ENCODE measurements at places on chromosomes 12 and 14.
A peak's percentile ranks its signal among the peaks of the same experiment; 100 is the strongest.

GRCh38 chr12:77979597-77980250 is 149.0 kb downstream of the NAV3 start:
- no peak for DNase-seq

DNA sequence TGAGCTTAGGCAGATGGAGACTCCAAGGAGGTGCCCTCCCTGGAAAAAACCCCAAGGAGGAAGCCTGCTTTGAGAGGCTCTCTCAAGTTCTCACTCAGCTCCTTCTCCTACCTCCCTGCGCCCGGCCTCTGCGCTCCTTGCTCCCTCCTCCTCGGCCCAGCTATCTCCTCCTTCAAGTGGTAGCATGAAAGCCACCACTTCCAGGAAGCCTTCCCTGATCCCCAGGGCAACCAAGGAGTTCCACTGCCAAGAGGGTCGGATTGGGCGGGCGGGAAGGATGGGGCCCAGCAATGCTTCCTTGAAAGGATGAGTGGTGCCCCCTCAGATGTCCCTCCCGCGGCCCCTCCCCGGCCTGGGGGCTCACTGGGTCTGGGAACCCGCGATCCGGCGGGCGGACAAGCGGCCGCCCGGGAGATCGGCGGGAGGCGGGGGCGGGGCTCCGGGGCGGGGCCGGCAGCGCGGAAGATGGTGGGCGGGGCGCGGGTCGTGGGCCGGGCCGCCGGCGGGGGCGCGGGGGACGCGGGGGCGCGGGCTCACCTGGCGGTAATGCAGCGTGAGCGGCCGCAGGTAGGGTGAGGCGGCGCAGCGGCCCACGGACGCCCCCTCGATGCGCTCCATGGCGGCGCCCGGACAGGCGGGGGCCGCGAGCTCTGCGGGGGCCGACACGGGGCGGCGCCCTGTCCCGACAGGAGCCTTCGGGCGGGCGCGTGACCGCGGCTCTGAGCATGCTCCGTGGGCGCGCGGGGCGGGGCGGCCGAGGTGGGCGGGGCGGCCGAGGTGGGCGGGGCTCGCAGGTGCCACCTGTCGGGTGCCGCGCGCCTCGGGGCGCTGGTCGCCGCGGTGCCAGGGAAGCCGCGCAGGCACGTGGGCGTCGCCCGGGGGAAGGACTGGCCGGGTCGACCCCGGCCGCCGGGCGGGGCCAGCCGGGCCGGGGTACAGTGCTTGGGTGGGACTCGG is at the start of gene NUDT14:
NUDT14 (minus strand) TSS at position 721 of the 957 bp plus-strand sequence; CDS start at position 618, 103 bp downstream.
- peak; percentile 80 for DNase-seq

- DNase-seq: no peak
These were observed 94.9 kb downstream of the BCAT1 start for GRCh38 chr12:24854017-24854416.

DNA sequence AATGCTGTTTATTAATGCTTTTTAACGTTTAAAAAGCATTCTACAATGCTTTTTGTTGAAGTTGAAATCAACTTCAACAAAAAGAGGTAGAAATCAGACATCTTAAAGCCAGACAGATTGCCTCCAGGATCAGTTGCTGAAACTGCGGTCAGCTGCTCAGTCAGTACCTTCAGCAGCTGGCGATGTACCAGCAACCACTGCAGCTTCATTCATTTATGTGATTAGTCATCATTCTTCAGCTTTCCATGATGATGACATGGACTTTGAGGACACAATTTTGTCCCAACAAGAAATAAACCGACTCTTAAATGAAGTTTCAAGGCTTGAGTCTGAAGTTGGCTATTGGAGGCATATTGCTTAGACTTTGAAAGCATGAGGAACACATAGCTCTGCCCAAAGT is 31.5 kb upstream of the NUAK1 start:
- DNase-seq: no peak

DNA sequence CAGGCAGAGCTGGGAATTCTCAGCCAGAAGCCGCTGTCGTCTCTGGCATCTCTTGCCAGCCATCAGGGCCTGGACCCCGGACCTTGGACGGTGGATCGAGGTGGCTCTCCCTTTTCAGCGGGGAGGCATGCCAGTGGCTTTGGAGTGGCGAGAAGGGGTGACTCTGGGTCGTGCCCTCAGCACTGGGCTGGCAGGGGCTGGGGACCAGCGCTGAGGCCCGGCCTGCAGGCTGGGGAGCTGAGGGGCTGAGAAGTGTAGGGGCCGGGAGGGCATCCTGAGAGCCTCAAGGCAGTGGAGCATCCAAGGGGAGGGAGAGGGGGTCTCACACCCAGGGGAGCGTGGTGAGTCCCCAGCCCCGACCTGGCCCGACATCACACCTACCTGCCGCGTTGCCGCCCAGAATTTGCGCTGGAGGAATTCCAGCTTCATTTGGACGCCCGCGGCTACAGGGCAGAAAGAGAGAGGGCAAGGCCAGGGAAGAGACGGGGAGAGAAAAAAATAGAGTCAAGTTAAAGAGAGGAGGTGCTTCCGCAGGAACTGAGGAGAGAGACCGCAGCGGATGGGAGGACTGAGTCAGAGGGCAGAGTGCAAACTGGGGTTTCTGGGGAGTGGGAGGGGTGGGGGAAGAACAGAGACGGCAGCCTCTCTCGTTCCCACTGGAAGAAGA is 9.0 kb upstream of the LRTM2 start:
- no peak for DNase-seq

- DNase-seq: no peak
These were observed 77.9 kb downstream of the TMEM30B start for GRCh38 chr14:61203081-61203753.

DNA sequence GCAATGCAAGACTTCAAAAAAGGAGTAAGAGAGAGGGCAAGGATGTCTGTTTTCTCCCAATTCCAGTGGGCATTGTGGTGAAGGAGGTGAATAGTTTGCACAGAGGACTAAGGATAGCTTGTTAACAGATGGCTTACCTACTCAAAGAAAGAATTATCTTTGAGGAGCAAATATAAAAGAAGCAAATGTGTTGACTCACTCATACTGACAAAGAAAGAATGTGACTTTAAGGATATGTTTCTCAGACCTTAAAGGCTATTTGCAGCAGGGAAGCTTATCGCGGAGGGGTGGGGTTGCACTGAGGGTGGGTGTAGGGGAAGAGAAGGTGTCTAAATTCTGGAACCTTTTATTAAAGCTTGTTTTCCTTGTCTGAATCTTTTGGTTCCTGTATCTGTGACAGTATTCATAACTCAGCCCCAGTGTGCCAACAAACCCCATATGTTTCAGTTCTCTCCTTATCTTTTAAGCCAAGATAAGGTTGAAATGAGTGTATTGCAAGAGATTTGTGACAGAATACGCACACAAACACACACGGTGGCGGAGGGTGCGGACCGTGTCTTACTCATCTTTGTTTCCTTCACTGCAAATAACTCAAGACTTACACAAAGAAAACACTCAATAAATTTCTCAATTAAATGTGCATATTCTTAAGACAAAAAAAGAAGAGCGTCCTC is 146.4 kb upstream of the ARID2 start:
- no peak for DNase-seq

GRCh38 chr14:58832095-58832521 is 194.3 kb downstream of the DACT1 start:
- no peak for DNase-seq

GRCh38 chr12:122097584-122097926 is 19.0 kb downstream of the MLXIP start:
- DNase-seq: no peak

DNA sequence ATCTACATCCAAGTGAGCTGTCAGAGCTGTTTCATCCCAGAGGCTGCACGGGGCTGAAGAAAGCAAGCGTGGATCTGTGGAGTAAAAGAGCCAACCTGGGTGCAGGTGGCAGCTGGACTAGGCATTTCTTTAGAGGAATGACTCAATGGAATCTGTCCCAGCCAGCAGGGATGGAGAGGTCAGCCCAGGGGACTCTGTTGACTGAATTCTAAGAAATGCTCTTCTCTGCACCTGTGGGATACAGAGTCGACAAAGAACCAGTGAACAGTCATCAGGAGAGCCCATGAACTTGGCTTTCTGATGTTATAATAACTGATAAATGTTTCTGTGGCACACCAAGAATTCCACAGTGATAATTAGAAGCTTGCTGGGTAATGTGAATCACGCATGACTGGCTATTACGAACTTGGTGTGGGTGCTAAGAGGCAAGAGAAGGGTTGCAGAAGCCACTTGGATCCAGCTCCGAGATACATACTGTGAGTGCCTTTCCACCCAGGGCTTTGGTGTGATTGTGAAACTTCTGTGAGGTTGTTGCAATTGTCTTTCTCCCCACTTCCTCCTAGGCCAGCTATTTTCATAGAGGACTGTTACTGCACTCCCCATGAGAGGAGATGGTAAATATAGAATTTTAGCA is 16.2 kb downstream of the PYGL start:
- no peak for DNase-seq

- no peak for DNase-seq
These were observed 561.3 kb downstream of the C12orf50 start for GRCh38 chr12:87467936-87468335.

GRCh38 chr12:131063960-131064359 is 110.3 kb downstream of the ADGRD1 start:
- DNase-seq: no peak

GRCh38 chr12:53481939-53482586 is 17.2 kb downstream of the MAP3K12 start:
- no peak for DNase-seq

GRCh38 chr14:90023176-90023896 is 38.5 kb upstream of the KCNK13 start:
- no peak for DNase-seq

GRCh38 chr14:77516126-77516525 is 17.5 kb upstream of the ISM2 start:
- no peak for DNase-seq

DNA sequence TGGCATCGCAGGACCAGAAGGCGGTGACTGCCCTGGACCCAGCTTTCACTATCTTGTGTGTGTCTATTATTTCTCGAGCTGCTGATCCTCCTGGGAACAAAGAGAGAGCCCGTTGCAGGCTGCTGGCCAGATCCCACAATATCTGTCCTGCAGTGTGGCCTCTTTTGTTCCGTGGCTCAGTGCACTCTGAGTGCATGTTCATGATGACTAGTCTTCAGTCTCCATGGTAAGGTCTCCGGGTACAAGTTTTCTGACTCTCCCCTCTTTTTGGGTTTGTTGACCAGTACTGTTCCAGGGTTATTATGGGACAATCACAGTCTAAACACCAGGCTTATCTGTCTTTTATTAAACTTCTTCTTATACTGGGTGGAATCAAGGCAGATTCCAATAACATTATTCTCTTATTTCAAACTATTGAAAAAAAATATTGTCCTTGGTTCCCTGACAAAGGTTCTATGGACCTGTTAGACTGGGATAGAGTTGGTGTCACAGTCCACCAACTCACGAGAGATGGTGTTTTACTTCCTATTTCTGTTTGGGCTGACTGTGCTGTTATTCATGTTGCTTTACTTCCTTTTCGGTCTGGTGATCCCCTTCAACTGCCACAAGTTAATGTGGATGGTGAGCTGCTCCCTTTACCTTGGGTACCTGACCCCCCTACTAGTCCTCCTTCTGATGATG is 192.9 kb upstream of the ALG10B start:
- DNase-seq: no peak

- no peak for DNase-seq
These were observed 4.4 kb upstream of the AMIGO2 start for GRCh38 chr12:47084172-47084571.

- DNase-seq: no peak
These were observed 201.1 kb downstream of the MED13L start for GRCh38 chr12:116076399-116076798.

DNA sequence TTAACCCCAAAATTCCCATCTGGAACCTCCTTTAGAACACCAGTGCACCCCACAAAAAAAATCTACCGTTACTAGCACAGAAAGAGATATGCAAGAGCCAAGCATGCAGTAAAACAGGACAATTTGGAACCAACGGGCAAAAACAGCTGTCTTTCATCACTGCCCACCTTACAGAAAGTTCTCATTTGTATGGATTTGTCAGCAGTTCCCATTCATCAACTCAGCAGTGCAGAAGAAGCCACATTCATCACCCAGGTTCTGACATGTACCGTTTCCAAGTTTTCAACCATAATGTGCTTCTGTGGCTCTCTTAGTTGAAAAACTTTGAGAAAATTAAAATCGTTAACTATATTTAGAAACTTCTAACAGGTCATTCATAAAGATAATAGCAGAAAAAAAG is 387.0 kb downstream of the RPS29 start:
- DNase-seq: no peak

GRCh38 chr12:68608191-68608590 is 2.5 kb upstream of the RAP1B start:
- no peak for DNase-seq

- no peak for DNase-seq
These were observed 162.0 kb downstream of the SAMD4A start for GRCh38 chr14:54728700-54729527.

- DNase-seq: no peak
These were observed 24.9 kb downstream of the CATSPERB start for GRCh38 chr14:91706996-91707395.

GRCh38 chr12:132365226-132365625 is 35.8 kb upstream of the GALNT9 start:
- no peak for DNase-seq

GRCh38 chr12:99670635-99671034 is 23.1 kb downstream of the GARIN6 start:
- no peak for DNase-seq

DNA sequence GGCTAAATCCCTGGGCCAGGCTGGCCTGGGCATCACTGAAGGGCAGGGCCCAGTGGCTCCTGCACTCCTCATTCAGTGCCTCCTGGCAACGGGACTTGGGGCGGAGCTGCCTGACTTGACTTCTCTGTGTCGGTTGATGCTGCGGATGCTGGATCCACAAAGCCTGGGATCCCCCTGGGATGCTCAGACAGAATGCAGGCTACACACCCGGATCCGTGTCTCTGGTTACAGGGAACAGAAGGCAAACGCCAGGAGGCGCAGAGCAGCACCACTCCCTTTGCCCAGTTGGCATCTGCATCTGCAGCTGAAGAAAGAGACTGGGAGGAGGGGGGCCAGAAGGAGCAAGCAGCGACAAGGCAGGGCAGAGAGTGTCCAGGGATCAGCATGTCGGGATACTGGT is 154.5 kb upstream of the FKBP4 start:
- no peak for DNase-seq

- no peak for DNase-seq
These were observed 113.4 kb downstream of the RALGAPA1 start for GRCh38 chr14:35695647-35696046.

- no peak for DNase-seq
These were observed 12.0 kb downstream of the GNG2 start for GRCh38 chr14:51872396-51872795.

DNA sequence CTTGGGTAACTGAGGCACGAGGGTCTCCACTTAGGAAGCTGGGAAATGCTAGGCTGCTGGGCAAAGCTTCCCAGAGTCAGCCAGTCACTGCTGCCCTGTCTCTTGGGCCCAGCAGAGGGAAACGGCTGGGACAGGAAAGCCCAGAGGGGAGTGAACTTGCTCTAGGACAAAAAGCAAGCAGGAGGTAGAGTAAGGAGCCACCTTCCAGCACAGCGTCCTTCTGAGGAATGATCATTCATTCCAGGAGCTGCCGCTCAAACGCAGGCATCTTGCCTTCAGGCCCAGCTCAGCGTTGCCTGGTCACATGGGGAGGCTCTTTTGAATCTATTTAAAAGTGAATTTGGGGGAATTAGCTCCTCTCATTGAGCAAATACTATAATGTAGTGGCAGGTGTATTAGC is 118.6 kb downstream of the CRACR2A start:
- no peak for DNase-seq

- DNase-seq: no peak
These were observed 11.6 kb downstream of the SIX1 start for GRCh38 chr14:60637479-60638315.

- no peak for DNase-seq
These were observed 18.4 kb upstream of the KRT86 start for GRCh38 chr12:52255926-52256583.

All from T-cell (primary cell).